Stimulated activated CD4-positive, alpha-beta T cell treated with anti-CD3 and anti-CD28 coated beads, Interleukin-1b, Interleukin-23, amount 100 ng/mL, for 1 hour (primary cell): ENCODE measurements at places on chromosomes 11 and 22.

- DNase-seq, result no peak
Measured at GRCh38 chr22:27663812-27664211, 137.7 kb downstream of the MN1 start.

DNA sequence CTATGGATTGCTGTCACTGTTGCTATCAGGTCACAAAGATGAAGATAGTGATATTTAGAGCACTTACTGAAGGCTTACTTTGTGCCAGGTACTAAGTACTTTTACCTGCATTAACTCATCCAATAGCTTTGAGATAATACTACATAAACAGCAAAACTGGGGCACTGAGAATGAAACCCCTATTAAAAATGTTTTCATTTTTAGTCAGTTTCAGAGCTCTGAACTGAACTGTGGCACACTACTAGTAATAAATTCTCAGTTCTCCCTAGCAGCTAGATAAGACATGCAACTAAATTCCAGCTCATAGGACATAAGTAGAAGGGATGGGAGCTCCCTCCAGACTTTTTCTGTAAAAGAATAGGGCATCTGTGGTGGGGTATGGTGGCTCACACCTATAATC is 24.0 kb downstream of the ARFGAP3 start:
- no peak for DNase-seq

DNA sequence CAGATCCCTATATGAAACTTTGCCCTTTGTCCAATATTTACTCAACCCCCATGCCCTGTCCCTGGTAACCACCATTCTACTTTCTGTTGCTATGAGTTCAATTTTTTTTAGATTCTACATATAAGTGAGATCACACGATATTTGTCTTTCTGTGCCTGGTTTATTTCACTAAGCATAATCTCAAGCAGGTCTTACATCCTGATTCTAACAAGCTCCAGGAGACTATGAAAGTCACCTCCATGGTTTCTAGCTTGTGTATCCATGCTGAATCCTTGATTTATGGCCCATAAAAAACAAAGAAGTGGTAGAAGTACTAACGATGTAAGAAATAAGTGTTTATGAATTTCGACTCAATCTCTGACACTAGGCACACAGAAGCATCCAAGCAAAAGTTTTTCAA is 68.0 kb downstream of the OR5AK2 start:
- no peak for DNase-seq

GRCh38 chr11:46920755-46921154 is 2.4 kb upstream of the LRP4 start:
- DNase-seq, result no peak

GRCh38 chr22:33793475-33793874 is 126.8 kb downstream of the LARGE1 start:
- DNase-seq, result no peak

- no peak for DNase-seq
Measured at GRCh38 chr11:8277691-8278090, 14.0 kb upstream of the LMO1 start.

- DNase-seq, result no peak
Measured at GRCh38 chr22:38309614-38310517, 7.4 kb downstream of the CSNK1E start.

DNA sequence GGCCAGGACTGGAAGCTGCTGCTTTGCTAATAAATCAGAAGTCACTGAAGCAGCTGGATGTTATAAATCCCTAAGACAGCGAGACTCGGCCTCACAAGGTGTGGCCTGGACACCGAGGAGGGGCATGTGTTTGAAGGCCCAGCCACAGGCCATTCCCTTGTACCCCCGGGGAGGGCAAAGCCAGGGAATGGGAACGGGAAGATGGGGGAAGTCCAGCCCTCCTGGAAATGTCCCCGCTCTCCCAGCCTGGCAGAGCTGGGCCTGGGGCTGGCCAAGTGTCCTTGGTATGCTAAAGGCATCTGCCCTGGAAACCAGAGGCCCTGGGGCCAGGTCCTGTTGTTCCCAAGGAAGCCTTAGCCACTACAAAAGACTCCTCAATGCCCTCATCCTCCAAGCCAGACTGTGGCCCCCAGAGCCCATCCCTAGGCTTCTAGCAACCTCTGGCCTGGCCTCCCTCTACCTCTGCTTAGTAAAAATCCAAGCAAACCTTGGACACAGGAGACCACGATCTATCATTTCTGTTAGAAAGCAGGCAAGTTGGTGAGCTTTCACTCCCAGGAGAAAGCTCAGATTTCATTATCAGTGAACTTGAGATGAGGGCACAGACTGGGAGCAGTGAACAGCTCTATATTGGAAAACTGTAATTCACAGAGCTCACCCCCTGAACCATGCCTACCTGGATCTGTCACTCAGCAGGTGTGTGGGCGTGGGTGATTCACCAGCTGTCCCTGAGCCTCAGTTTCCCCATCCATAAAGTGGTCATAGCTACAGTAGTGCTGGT is 11.0 kb downstream of the CHST1 start:
- DNase-seq, result no peak

DNA sequence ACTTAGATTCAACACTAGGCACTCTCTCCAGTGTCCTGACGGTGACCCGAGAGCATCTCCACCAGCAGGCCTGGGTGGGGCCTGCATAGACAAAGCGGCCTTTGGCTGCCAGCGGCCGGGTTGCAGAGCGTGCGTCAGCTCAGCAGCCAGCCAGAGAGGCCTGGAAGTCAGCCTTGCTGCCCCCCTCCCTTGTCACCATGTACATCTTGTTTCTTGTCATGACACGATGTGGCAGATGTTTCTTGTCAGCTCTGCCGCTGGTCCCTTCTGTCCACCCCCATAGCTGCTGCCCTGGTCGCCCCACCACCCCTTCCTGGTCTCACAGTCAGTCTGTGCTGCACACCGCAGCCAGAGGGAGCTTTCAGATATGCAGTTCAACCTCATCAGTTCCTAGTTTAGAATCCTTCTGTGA is 33.1 kb upstream of the CBX7 start:
- DNase-seq, result no peak

DNA sequence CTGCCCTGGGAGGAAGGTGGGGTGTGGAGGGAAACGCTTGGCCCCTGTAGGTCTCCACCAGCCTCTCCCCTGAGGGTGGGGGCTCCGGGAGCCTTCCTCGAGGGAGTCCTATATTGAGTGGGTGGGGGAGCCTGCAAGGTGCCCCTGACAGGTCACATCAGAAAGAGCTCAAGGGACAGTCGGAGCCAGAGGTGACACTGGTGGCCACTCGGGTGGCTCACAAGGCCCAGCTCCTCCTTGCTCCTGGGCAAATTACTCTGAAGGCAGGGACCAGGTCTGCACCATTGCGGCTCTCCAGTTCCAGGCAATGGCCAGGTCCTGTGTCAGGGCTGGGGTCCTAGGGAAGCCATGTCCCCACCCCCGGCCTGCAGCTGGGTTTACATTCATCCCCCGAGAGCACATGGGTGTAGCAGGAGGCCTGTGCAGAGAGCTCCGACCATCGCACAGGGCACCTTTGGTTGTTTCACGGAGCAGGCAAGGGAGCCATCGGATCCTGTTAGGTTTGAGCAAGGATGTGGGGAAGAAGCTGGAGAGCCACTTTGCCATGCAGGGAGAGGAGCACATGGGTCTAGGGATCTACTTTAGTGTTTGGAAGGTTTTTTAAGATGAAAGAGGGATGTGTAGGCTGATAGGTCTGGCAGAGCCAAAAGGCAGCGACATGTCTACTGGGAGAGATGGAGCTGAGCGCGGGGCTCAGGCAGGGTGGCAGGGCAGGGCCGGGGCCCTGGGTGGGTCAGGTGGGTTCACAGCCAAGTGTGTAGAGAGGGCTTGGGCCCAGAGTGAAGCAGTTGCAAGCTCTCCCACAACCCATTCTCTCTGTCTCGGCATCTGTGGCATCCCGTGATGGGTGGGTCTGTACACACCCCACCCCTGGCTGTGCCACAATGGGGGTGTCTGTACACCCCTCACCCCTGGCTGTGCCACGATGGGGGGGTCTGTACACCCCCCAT is 14.8 kb downstream of the CCND1 start:
- DNase-seq, result no peak

DNA sequence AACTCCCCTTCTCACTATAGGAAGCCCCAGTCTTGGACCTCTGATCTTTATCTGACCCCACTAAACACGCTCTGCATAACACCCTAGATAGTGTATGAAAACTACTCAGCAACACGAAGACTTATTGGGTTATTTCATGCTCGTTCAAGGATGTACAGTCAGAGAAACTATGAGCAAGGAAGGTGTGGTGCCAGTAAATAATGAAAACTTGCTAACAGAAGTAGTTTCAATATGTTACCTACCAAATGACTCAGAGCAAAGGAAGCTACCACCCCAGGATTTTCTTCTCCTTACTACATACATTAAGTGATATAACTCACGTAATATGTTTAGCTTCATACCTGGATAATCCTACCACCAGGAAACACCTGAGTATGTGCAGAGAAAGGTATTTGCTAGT is 25.9 kb upstream of the LYVE1 start:
- no peak for DNase-seq

GRCh38 chr11:2108675-2109491 is 30.3 kb downstream of the IGF2 start:
- DNase-seq, result no peak

- no peak for DNase-seq
Measured at GRCh38 chr11:86738568-86738967, 61.8 kb upstream of the PRSS23 start.

GRCh38 chr22:21919526-21920307 is 32.9 kb downstream of the PPM1F start:
- no peak for DNase-seq

DNA sequence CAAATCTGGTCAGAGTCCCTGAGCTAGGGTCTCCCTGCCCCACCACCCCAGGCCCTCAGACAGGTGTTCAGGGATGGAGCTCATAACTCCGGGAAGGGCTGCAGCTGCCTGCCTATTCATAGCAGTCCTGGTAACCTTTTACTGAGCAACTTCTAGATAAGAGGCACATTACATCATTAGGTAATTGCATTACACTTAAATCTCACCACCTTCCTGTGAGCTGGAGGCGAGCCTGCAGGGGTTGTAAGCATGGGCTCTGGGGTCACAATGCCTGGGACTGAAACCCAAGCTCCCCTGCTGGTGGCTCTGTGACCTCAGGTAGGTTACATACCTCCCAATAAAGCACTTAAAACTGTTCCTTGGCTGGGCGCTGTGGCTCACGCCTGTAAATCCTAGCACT is 22.5 kb downstream of the TP53I11 start:
- no peak for DNase-seq

GRCh38 chr11:93784935-93785360 is 866 bp downstream of the MED17 start:
- no peak for DNase-seq

- DNase-seq, result no peak
Measured at GRCh38 chr22:49738006-49738405, 89.7 kb downstream of the BRD1 start.

- no peak for DNase-seq
Measured at GRCh38 chr11:88313441-88313840, 24.1 kb downstream of the CTSC start.

DNA sequence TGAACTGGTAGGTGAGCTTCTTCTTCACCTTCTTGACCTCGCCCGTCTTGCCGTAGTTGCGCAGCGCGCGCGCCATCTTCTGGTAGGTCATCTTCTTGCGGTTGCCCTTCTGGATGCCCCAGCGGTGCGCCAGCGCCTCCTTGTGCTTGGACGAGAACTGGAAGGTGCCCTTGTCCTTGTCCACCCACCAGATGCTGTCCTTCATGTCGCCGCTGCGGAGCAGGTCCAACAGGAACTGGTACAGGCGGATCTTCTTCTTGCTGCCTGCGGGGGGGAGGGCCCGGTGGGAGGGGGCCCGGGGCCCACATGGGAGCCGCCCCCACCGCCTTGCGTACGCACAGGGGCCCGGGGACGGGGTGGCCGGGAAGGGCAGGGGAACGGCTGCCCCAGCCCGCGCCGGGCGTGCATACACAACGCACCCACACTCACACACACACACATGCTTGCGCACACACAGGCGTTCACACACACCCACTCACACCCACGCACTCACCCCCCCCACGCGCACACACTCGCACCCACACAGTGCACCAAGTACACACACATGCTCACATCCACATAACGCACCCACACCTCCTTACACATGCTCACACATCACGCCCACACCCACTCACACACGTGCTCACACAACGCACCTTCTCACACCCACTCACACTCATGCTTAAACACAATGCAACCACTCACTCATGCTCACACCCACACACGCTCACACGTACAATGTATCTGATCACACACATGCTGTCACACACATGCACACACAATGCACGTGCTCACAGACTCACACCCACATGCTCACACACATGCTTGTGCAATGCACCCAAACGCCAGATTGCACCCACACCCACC is 3.0 kb upstream of the MYBPC3 start:
- no peak for DNase-seq

- no peak for DNase-seq
Measured at GRCh38 chr11:19769820-19770219, 57.2 kb downstream of the NAV2 start.

GRCh38 chr22:43389227-43389836 is 22.5 kb upstream of the MPPED1 start:
- DNase-seq, result no peak

GRCh38 chr11:111645657-111646316 is 43.5 kb downstream of the SIK2 start:
- no peak for DNase-seq

DNA sequence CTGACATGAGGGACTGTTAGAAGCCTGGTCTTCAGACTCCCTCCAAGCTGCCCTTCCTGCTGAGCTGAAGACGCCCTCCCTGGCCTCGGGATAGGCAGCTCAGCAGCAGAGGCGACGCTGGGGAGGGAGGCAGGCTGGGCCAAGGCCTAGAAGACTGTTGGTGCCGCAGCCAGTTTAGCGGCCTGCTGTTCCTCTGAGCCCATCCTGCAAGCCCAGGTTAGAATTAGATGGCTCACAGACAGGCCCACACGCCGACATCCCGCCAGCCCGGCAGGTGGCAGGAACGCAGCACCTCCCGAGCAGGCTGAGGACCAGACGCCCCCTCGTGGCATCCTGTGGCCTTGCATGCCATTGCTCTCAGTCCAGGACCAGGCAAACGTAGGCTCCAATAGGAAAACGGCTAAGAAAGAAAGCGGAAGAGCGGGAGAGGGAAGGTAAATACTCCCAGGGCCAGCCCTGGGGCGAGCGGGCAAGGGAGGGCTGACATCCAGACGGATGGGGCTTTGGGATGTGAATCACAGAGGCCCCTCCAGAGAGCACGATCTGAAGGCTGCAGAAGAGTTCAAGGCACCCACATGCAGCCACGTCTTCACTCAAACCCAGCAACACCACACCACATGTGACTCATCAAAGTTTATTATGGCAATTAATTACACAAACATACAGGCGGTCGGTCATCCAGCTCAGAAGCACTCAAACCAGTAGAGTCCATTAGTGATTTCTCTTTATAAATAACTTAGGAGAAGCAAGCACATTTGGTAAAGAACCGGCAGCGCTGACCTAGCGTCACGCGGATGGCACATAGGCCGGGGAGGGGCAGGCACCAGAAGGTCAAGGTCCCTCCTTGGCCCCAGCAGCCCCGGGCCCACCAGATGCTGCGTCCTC is 27.6 kb downstream of the CD5 start:
- peak; percentile 83 for DNase-seq

GRCh38 chr11:130839981-130840666 is 76.2 kb downstream of the SNX19 start:
- DNase-seq, result no peak

- DNase-seq, result no peak
Measured at GRCh38 chr11:134584001-134584561, 172.0 kb upstream of the B3GAT1 start.
